ENCODE measurements at places on chromosomes 1 and 21. TPM values are rescaled to one million over a fixed set of nuclear protein-coding genes. Genes with fewer than 3 reads are reported as not detected.

NBPF19 gene
- total RNA-seq, result 2.4 TPM

HAO2 gene
- not detected for total RNA-seq

DNA sequence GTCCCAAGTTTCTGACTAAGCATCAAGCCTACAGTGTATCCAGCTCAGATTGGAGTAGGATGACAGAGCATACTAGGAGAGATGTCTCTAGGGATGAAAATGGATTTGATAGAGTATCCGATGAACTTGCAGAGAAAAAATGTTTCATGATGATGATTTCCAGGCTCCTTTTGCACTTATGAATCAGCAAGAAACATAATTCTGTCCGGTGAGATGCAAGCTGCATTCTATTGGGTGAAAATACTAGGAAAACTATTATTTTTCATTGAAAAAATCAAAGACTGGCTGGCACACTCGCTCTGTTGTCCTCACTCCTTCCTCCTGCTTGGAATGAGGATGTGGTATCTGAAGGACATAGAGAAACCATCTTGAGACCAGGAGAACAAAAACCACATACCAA is 35.4 kb upstream of the RAB3GAP2 start:
- no peak for DNase-seq

- DNase-seq, result no peak
Observed at GRCh38 chr1:232973652-232974611, 23.5 kb downstream of the NTPCR start.

GRCh38 chr1:145917595-145917994 is 922 bp downstream of the PEX11B start:
- DNase-seq, result no peak

DNA sequence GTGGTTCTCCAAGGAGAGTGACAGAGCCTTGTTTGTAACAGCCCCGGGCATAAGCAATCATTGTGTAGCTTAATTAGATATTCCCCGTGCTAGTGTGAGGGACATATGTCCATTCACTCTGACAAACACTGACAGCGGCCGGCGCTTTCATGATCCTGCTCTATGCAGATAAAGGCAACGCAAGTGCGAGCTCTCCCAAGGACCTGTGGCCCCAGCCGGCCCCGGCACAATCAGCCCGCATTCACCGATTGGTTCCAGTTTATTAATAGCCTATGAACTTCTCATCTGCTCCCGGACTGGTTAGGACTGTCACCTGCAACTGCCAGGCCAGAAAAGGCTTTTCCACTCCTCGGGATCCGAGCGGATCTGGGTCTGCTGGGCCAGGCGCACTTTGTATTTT is 18.0 kb upstream of the OLIG1 start:
- no peak for DNase-seq

- peak; percentile 72 for DNase-seq
Observed at GRCh38 chr1:64033667-64034220, 169.7 kb upstream of the UBE2U start.

CLEC20A gene
- total RNA-seq, result not detected

PAPPA2 gene
- 2.0 TPM for total RNA-seq

DNA sequence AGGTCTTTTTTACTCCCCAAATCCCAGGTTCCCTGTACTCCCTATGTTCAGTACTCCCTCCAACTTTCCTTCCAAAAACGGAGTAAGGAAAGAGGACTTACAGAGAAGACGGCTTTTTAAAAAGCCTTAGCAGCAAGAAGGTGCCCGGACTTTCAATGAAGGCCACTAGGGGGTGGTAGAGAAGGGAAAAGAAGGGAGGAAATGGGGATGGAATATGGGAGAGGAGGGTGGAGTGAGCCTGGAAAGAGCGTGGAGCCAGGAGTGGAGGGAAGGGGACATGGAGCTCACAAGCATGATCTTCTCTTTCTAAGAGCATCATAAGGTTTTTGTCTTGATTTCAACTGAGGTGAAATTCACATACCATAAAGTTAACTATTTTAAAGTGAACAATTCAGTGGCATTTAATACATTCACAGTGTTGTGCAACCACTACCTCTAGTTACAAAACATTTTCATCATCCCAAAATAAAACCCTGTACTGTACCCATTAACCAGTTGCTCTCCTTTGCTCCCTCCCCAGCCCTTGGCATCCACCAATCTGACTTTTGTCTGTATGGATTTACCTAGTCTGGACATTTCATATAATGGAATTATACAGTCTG is 129.9 kb downstream of the ZNF281 start:
- peak; percentile 63 for DNase-seq

GRCh38 chr1:161381707-161382106 is 14.0 kb upstream of the CFAP126 start:
- no peak for DNase-seq

GRCh38 chr1:181558416-181558815 is 75.1 kb downstream of the CACNA1E start:
- DNase-seq, result no peak

- no peak for DNase-seq
Observed at GRCh38 chr1:158249646-158250045, 4.6 kb upstream of the CD1A start.

FCRL2 gene
- total RNA-seq, result not detected

LRRN2 gene
- 0.16 TPM for total RNA-seq

SLAMF6 gene
- total RNA-seq, result not detected

SPRR2A gene
- total RNA-seq, result not detected

GRCh38 chr1:161082996-161083747 is 6.2 kb downstream of the NECTIN4 start:
- DNase-seq, result peak; percentile 91

GRCh38 chr1:23751050-23751814 is 8.0 kb downstream of the ELOA start:
- DNase-seq, result peak; percentile 39

GRCh38 chr1:86965012-86965826 is 50.8 kb downstream of the HS2ST1 start:
- peak; percentile 5 for DNase-seq

BTBD8 gene
- 0.60 TPM for total RNA-seq

- no peak for DNase-seq
Observed at GRCh38 chr21:39319251-39319756, 5.9 kb upstream of the BRWD1 start.

- no peak for DNase-seq
Observed at GRCh38 chr1:2384941-2385481, 6.3 kb downstream of the MORN1 start.

FCGR3B gene
- total RNA-seq, result not detected

NUAK2 gene
- 0.92 TPM for total RNA-seq
